ENCODE measurements at places on chromosomes 3 and 15.

DNA sequence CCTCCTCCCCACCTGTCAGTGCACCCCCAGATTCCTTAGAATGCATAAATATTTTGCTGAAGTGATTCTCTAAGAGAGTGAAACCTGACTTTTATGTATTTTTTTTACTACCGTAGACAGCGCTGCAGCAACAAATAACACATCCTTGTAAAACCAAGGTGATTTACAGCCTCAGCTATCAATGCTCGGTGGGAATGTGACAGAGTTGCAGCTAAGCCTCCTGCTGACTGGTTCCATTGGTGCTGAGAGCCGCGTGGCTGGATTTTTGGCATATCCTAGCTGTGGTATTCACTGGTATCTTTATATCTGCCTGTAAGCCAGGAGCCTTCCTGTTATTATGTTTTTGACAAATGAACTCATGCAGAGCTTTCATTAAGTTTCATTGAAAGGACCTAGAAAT lies 11.0 kb downstream of the FGD5 start:
- DNase-seq, result no peak

DNA sequence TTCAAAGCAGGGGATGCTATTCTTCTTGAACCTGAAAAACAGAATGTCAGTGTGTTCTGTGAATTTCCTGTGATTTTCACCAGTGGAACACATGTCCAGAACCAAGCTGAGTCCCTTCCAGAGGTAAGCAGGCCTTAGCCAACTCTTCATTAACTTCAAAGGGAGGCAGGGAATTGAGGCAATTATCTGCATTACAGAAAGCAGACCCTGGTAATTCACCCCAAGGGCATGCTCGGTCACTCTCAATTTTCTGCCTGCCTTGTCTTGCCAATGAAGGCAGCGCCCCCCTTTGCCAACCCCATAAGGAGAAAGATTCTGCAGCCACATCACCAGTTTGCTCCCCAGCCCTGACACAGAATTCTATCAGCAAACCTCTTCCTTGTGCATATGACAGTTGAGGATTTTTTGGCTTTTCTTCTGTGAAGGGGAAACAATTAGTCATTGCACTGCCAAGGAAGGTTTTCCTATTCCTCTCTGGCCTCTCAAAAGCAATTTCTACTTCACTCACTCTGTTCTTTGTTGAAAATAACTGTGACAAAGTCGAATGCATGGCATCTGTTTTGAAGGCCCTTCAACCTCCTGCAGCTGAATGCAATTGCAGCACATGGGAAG lies 85.3 kb downstream of the HHLA2 start:
- DNase-seq, result no peak

DNA sequence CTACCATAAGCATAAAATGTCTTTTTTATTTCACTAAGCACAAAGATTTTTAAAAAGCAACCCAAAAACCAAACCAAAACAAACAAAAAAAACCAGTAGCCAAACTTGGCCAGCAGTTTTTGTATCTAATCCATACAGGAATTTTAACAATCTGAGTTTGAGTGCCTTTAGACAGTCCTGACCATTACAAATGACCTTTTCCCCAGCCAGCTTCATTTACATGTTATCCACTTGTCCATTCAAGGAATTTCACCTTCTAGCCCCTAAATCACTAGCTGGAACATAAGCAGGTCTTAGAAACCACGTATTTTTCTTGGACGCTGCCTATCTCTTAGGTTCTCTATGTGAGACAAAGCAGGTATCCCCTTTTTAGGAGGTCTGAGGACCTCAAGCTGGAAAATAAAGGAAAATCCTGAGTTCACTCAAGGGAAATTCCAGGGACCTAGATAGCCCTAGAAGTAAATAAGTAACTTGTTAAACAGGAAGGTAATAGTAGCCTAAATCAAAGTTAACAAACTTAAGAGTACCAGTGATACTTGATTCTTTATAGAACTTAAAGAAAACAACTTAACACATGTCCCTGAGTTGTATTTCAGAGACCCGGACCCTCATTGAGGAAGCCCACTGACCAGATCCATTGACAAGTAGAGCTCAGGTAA lies 34.2 kb downstream of the CIP2A start:
- DNase-seq, result no peak

- no peak for DNase-seq
Measured at GRCh38 chr3:170740726-170741591, 129.0 kb downstream of the RPL22L1 start.

DNA sequence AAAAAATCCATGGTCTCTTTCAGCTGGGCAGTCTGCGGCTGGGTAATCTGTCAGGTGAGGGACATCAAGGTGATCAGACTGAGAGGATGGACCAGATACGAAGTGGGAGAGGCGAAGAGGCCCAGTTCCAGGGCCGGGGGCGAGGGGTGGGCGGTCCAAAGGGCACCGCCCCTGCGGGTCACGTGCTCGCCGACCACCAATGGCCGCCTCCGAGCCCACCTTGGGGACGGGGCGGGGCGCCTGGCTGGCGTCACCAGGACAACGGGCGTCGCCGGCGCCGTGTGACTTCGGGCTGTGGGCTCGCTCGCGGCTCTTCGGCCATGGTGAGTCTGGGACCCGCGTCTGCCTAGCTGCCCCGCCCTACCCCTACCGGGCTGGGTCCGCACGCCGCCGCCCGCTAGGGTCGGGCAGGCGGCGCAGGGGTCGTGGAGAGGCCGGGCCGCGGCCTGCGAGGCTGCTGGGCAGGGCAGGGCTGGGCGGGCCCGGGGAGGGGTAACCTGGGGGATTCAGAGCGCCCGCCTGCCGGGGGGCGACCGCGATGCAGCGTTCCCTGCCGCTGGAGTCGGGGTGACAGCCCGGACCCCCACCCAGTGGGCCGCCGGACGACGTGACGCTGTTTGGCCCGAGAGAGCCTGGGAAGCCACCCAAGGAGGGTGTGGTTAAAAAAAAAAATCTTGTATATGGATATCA lies at the start of gene FBXL2:
TSS of gene FBXL2 (plus strand) at position 250 of the 690 bp plus-strand sequence. CDS start at position 321, 71 bp downstream.
- DNase-seq, result no peak

DNA sequence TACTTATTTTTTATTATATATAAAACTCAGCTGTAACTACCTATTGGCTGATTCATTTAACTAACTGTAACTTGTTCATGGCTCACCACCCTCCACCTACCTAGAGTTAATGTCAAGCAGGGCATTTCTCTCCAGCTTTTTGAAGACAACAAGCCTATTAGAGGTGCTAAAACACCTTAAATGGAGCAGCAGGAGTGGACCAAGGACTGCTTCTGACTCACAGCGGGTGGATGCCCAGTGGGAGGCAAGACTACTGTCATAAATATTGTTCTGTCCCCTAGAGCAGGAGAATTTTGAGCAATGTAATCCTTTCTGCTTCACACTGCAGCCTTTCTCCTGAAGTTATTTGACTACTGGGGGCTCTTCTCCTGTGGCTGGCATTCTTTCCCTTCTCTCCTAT lies 146.9 kb downstream of the CLSTN2 start:
- DNase-seq, result no peak

All from mesenteric fat pad (tissue), 1 donor.